ENCODE measurements at places on chromosomes 1 and 21.
A peak's percentile ranks its signal among the peaks of the same experiment; 100 is the strongest.

DNA sequence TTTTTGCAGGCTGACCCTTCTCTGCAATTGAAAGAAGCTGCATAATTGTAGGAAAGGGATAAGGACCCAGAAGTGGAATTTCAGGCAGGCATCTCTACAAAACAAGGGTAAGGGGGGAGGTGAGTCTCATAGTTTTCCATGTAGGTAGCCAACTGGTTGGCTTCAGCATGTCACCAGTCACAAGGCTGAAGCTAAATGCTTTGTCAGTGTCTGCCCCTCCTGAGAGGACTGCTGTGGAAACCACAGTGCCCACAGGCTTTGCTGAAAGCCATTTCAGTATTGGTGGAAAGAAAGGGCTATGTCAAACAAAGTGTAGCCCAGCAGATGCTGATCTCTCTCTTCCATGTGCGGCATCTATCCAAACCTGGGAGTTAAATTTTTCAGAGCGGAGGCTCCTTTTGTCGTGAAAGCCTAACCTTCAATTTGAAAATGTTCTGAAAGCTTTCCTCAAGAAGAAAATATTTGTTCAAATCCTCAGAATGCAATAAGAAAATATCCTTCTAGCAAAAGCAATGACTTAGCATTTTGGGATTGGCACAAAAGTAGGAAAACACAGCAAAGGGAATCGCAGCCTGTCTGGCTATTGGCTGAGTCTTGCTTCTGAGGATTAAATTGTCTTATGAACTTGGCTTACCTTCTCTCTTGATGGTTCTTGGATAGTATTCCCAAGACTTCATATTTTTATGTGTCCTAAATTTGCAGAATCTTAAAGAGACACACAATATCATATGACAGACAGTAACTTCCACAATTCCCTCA lies 591.7 kb downstream of the PLPP3 start:
- no peak for DNase-seq

- no peak for DNase-seq
These were observed 520 bp downstream of the TMEM201 start for GRCh38 chr1:9589144-9589718.

GRCh38 chr1:202172015-202172355 lies 11.6 kb upstream of the PTPN7 start:
- no peak for DNase-seq

DNA sequence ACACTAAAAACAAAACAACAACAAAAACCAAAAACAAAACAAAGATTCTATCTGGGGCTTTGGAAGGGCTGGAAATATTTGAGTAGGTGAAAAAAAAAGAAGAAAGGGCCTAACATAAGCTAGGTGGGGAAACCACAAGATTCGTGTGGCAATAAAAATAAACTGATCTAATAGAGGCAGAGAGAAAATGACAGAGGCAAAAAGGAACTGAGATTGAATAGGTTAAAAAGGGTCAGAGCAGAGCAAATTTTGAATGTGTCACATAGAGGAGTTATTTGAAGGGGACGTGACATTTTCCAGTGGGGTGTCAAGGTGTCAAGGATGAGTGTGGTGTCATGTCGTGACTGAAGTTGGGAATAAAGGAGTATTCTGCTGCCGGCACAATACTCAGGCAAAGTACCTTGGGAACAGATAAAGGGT lies 65.2 kb upstream of the RALGPS2 start:
- DNase-seq: no peak

DNA sequence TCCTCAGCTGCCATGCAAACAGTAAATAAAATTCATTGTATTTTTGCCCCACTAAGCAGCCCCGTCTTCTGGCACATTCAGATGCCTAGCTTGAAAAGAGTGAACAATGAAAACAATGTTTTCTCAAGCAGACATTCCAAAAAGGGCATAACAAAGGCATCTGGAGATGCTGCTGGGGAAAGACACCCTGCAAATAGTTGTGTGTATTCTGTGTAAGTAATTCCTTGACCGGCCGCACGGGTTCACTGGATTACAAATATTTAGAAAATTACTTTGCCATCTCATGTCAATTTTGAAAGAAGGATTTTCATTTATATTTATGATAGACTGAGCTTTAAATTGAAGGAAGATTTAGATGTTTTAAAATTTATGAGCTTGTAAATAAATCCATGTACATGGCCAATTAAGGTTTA lies 142.2 kb downstream of the SLC45A1 start:
- DNase-seq: no peak

DNA sequence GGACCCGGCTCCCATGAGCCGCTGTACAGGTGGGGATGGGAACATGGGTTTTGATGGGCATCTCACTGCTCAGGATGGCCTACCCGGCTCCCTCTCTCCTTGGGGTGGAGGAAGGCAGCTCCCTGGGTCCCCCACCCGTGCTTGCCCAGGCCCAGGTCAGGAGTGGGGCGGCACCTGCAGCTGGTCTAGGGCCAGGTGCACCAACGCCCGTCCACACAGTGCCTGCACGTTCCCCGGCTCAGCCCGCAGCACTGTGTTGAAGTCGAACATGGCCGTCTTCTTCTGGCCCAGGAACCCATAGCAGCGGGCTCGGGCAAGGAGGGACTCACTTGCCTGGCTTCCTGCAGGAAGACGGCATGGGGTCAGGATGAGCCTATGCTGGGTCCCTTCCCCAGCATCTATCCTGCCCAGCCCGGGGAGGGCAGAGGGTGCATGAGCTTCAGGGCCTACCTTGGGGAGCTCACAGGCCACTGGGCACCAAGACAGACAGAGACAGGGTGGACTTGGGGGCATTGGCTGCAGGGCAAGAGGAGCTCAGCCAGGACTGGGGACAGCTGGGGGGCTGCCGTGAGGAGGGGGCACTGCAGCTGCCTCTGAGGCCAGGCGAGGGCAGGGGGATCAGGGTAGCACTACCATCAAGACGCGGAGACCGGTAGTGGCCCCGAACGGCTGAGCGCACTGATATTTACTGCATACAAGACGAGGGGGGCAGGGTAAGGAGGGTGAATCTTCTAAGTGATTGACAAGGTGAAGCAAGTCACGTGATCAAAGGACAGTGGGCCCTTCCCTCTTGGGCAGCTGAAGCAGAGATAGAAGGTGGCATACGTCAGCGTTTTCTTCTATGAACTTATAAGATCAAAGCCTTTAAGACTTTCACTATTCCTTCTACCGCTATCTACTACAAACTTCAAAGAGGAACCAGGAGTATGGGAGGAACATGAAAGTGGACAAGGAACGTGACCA lies 17.8 kb downstream of the TTC34 start:
- DNase-seq: no peak

DNA sequence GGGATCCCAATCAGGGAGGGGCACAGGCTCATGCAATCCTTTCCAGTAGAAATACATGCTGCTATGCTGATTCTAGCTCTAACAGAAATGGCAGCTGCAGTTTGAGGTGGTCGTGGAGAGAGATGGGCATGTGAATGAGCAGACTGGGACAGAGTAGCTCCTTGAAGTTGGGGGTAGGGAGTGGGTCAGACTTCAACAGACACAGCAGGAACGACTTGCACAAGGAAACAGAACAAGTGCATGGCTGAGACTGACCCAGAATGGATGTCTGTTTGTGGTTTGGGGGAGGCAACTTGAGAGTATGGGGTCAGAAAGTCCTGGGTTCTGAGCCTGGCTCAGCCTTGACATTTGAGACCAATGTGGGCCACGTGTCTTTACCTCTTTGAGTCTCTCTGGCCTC lies 25.1 kb upstream of the TRABD2B start:
- no peak for DNase-seq

DNA sequence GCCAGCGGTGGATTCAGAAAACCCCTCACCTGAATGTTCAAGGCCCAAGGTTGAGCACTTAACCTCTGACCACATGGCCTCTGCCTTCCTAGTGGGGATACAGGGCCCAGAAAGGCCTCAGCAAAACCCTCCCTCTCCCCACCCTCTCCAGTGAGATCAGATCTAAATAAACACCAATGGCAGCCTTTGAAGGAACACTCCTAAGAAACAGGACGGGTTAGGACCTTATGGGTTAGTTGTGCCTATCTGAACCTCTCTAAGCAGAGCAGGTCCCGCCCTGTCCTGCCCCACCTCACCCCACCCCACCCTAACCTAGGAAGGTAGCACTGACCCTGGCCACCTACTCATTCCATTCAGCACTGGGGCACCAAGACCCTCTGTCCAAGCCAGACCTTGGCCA lies 7.9 kb upstream of the GRHL3 start:
- DNase-seq: no peak

DNA sequence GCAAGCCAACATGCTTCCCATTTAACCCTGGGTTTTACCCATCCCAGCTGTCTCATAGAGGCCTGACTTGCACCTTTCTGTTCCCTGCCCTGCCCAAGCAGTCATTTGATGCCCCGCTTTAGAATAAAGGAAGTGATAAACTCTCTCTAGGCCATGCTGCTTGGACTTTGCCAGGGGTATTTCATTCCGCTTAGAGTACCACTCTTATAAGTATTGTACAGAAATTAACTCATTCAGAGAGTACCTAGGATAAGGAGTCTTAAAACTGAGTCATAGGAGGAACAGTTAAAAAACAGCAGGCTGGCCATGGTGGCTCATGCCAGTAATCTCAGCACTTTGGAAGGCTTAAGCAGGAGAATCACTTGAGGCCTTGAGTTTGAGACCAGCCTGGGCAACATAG lies 21.0 kb upstream of the LYST start:
- DNase-seq: no peak

DNA sequence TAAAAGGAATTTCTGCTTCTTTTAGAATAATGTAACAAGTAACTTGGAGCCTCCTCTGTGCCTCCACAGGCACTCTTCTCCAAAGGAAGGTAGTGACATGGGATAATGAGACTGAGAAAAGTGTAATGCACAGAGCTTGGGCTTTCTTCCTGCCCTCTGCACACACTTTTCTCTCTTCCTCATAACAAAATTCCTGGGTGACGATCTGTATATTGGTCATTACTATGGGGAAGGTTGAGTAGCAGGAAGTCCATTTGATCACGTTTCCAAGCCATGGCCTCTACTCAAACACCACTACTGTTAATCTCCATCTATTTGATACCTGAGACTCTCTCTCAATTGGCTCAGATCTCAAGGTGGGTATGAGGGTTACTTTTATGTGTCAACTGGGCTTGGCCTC lies 113.9 kb downstream of the GRIK1 start:
- no peak for DNase-seq

- no peak for DNase-seq
These were observed 67.6 kb downstream of the PKN2 start for GRCh38 chr1:88751714-88752113.

DNA sequence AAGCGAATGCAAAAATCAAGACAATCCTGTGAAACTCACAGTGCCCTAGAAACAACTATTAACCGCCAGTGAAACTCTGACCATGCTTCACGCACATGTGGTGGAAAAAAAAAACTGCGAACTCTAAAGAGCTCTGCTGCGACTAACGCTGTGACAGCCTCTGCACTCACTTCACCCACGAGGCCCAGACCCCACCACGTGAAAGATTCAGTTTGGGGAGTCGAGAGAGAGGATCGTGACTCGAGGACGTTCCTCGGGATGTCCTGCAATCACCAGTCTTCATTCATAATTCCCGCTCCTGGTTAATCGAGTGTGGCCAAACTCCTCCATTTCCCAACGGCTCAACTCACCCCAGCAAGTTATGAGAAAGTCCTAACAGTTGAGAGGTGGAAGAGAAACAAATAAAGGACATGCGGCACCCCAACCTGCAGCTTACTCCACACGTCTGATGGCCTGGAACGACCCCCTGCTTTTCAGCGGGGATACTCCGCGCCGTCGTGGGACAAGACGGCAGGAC lies 1.1 kb downstream of the SERBP1 start:
- no peak for DNase-seq

DNA sequence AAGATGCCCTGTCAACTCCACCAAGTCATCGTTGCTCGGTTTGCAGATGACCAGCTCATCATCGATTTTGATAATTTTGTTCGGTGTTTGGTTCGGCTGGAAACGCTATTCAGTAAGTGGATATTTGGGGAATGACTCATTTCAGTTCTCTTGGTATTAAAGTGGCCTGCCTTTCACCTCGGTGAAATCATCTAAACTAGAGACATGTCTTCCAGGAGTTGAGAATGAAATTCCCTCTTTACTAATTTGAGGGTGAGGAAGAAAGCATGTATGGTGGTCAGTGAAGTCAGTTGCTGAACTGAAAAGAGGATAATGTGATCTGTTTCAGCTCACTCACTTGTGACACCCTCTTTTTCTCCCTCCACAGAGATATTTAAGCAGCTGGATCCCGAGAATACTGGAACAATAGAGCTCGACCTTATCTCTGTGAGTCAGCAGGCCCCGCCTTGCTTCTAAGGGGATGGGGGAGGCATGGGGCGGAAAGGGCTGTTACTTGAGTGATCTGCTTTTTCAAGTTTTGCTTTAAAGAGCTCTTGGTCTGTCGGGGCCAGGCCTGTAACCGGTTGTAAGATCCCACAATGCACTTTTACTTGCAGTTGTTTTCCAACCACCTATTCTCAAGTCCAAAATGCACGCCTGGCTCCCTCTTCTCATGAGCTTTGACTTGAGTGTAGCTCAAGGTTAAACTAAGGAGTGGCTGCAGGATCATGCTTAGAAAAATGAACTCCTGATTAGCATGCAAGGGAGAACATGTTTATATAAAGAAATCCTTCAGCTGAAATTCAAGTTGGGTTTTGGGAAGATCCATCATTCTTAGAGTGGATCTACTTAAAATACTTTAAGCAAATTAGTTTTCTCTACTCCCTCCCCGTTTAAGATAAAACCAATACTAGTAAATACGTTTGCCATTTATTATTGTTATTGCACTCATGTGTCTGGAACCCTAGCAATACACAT lies 59.8 kb downstream of the CAPN2 start:
- DNase-seq: peak; percentile 81

GRCh38 chr1:153793261-153793972 lies 18.2 kb downstream of the SLC27A3 start:
- no peak for DNase-seq

- DNase-seq: no peak
These were observed 25.3 kb downstream of the TCEA3 start for GRCh38 chr1:23399229-23399628.

GRCh38 chr1:42305639-42306038 lies 29.4 kb downstream of the FOXJ3 start:
- no peak for DNase-seq

GRCh38 chr1:212638492-212639151 lies 30.1 kb downstream of the ATF3 start:
- DNase-seq: no peak

DNA sequence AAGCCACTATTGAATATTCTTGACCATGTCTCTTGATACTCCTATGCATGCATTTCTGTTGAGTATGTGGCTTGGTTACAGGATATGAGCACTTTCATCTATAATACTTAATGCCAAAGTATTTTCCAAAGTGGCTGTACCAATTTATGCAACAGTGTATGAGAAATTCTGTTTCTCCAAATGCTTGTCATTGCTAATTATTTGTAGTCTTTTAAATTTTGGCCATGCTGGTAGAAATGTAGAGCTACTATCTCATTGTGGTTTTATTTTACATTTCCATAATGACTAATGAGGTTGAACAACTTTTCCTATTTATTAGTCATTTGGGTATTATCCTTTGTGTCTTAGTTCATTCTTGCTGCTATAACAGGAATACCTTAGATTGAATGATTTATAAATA lies 71.4 kb upstream of the TSPAN2 start:
- no peak for DNase-seq

GRCh38 chr1:178388418-178389145 lies 108.2 kb downstream of the CLEC20A start:
- no peak for DNase-seq

GRCh38 chr1:227782226-227782625 lies 33.2 kb upstream of the PRSS38 start:
- DNase-seq: no peak
